NCI-H1105 (cell line): ENCODE measurements at places on chromosomes 2 and 18.

DNA sequence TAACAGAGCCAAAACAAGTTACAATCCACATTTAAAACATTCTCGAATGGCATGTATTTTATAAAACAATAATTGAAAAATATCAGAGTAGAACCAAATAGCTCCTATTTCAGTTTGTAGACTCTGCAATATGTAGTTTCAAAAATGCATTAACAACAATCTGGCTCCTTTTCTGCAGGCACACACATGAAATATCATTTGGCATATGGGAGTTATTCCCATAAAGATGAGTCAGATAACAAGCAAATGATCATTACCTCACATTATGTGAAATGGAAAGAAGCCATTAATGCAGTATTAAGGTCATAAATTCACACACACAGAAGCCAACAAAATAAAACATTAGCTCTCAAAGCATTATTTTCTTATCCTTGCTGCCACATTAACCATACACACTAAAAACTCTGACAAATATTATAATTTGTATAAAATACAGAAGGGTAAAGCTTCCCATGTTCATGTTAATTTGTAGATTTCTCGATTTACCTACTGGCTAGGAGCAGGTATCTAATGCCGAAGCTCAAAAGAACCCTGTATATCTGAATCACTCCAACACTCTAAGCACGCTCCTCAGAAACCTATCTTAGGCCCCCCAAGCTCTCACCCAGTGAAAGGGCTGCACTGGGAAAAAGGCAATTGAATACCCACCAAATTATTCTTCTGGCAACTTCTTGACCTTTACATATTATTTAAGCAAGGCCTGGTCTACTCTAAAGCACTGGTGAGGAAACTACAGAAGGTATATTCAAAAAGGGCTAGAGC is 13.8 kb downstream of the NBAS start:
- DNase-seq, result no peak

GRCh38 chr2:27741673-27742072 is 29.8 kb upstream of the MRPL33 start:
- DNase-seq, result no peak

GRCh38 chr2:219362072-219362471 is 25.6 kb downstream of the DNPEP start:
- no peak for DNase-seq

DNA sequence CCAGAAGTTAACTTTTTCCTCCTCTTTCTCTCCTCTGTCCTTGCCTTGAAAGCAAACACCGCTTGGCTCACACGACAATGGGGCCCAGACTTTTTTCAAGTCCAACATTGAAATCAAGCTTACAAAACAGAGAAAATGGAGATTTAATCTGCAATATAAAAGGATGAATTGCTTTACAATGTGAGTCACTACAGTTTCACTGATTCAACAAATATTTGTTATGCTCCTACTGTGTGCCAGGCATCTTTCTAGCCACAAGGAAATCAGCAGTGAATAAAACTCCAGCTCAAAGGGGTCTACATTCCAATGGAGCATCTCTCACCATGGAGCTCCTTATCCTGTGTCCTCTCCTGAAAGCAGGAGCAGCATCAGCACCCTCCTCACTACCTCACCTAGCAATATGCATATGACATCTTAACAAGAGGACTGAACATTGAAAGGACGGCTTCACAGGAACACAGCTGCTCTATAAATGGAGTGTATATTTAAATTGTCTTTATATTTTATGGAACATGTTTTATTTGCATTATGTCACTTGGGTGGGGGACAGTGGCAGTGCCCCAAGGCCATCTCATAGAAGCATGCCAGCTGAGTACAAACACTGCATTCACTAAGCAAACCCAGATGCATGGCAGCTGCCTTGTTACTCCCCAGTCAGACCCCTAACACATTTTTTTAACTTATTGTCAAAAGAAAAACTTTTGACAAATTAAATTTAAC is 39.5 kb downstream of the PKDCC start:
- DNase-seq, result no peak

GRCh38 chr2:208092093-208092832 is 32.1 kb downstream of the CRYGD start:
- DNase-seq, result no peak

DNA sequence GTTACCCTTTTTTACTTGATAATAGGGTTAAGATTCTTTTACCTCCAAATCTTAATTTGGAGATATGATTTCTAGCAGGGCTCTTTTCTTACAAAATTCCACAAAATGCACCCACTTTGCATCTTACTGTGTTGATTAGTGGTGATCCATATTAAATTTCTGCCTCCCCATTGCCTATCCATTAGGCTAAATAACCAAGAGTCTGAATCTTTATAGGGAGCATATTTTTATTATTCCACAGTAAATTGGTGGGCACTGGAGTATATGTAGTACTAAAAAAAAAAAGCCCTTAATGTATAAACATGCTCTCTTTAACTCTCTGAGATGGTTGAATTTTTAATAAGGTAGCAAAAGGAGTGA is 8.1 kb upstream of the TXNDC2 start:
- DNase-seq, result no peak

DNA sequence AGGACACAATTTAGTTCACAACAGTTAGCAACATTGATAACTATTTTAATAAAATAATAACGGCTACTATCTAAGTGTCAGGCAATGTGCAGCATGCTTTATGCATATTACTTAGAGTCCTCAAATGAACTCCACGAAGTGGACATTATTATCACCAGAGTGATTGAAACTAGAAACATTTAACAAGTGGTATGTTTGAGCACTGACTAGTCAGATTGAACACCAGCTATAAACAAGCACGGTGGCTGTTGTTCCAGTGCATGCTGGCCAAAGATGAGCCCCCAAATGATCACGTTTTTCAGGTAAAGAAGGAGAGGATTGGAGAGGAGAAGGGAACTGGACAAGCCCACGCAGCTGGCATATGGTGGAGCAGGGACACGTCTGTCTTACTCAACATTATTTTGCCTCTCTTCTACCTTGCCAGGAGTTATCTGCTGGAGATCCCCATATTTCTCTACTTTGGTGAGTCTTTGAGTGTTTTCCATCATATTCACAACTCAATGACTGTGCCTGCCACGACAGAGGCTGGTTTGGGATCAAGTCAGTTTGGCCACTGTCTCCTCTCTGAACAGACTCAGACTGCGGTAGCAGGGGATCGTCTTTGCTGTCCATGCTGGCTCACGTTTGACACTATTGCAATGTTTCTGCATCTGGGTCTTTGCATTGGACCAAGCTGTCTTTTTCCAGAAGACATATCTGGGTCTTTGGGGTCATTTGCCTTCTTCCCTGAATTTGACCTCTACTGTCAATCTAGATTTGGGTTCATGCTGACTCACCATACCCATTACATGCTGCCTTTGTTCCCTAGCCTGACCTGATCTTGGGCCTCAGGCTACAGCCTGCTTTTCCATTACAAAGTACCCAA is 66.0 kb upstream of the ACSL3 start:
- no peak for DNase-seq

DNA sequence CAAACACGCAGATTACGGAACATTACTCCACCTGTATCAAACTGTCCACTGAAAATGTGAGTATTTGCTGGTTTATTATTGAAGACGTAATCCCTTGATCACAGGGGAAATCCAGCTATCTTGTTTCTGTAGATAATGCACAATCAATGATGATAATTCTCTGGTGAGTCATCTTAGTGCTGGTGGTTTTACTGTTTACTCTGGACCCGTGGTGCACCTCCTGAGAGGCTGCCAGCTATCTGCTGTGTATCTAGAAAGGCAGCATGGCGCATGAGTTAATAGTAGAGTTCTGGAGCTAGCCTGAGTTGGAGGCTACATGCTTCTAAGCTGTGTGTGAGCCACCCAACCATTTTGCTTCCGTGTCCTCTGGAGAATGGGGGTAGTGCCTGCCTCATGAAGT is 6.5 kb downstream of the NCAPH start:
- DNase-seq, result no peak

DNA sequence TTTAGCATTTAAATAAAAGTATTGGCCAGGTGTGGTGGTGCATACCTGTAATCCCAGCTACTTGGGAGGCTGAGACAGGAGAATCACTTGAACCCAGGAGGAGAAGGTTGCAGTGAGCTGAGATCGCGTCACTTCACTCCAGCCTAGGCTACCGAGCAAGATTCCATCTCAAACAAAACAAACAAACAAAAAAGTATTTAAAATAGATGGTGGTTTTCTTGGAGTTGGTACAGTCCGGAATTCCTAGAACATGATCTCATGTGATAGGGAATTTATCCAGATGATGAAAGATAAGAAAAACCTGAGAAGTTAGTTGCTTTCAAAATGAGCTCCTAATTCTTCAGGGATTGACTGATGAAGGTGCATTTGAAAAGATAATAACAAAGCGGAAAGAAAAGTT is 62.0 kb downstream of the BIRC6 start:
- DNase-seq, result no peak

GRCh38 chr18:40017021-40017420 is 1938.0 kb upstream of the PIK3C3 start:
- no peak for DNase-seq
